ENCODE measurements at places on chromosomes 7 and 10.
A peak's percentile ranks its signal among the peaks of the same experiment; 100 is the strongest.

GRCh38 chr10:119754085-119754484, 28.2 kb downstream of the INPP5F start:
- DNase-seq = no peak
- H3K4me1 ChIP-seq = no peaks in the 10 kb centered on the region
- H3K36me3 ChIP-seq = no peaks in the 10 kb centered on the region
- no peaks in the 10 kb centered on the region for H3K27me3 ChIP-seq
- H3K27ac ChIP-seq = no peak overlapping the region

DNA sequence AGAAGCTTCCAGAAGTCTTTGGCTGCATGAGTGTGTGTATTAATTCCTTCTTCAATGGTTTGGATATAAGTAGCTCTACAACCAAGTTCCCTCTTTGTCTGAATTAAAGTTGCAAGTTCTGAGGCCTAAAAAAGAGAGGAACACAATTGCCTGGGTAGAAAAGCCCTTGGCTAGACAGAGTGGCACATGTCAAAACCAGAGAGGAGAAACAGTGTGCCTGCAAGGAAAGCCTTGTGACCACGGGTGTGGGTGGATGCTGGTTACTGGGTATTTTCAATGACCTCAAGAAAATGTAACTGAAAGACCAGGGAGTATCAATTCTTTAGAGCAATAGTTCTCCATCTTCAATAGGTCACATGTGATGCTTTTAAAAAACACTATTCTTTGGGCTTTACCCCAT, 148.3 kb downstream of the SVIL start:
- H3K27me3 ChIP-seq = no peaks in the 10 kb centered on the region
- DNase-seq = peak; percentile 44
- no peak overlapping the region for H3K27ac ChIP-seq

GRCh38 chr7:81327468-81328266, 408.8 kb upstream of the SEMA3C start:
- no peak for DNase-seq
- H3K4me1 ChIP-seq = no peaks in the 10 kb centered on the region
- no peaks in the 10 kb centered on the region for H3K36me3 ChIP-seq
- H3K4me3 ChIP-seq = no peak overlapping the region
- no peaks in the 10 kb centered on the region for H3K27me3 ChIP-seq

DNA sequence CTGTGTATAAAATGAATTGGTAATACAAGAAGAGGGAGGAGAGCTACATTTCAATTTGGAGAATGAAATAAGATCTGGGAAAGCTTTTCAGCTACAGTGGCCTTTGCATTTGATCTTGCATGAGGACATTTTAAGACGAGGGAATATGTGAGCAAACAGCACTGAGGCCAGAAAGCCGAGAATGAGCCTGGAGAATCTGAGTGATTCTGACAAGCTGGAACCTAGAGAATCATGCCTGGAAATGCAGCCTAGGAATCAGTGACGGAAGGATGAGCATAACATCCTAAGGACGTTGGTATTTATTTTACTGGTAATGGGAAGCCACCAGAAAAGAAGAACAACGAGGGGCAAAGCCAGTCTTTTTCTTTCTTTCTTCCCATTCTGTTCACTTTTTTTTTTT, 44.3 kb downstream of the ARL5B start:
- no peak overlapping the region for H3K27ac ChIP-seq
- no peak overlapping the region for H3K4me3 ChIP-seq
- no peaks in the 10 kb centered on the region for H3K27me3 ChIP-seq
- H3K4me1 ChIP-seq = no peaks in the 10 kb centered on the region
- no peak for DNase-seq

DNA sequence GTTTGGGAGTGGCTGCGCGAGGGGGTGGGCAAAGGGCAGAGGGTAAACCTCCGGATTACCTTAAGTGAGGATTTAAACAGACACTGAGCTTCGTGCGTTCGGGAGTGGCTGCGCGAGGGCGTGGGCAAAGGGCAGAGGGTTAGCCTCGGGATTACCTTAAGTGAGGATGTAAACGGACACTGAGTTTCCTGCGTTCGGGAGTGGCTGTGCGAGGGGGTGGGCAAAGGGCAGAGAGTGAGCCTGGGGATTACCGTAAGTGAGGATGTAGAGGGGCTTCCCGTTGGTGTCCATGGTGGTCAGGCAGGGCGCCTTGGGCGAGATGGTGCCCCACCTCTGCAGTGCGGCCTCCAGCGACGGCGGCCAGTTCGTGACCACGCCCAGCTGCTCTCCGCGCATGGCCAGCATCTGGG, 275.8 kb downstream of the DIP2C start:
- no peaks in the 10 kb centered on the region for H3K4me1 ChIP-seq
- no peak overlapping the region for H3K4me3 ChIP-seq
- H3K27ac ChIP-seq = no peak overlapping the region
- H3K27me3 ChIP-seq = no peaks in the 10 kb centered on the region

GRCh38 chr7:4109481-4110110, 572.5 kb upstream of the FOXK1 start:
- no peak for DNase-seq
- H3K27ac ChIP-seq = no peak overlapping the region
- no peak overlapping the region for H3K4me3 ChIP-seq
- H3K36me3 ChIP-seq = no peaks in the 10 kb centered on the region
- H3K4me1 ChIP-seq = no peaks in the 10 kb centered on the region
- no peaks in the 10 kb centered on the region for H3K27me3 ChIP-seq

- H3K36me3 ChIP-seq = no peaks in the 10 kb centered on the region
- no peak overlapping the region for H3K27ac ChIP-seq
- no peaks in the 10 kb centered on the region for H3K4me1 ChIP-seq
- DNase-seq = no peak
- no peaks in the 10 kb centered on the region for H3K27me3 ChIP-seq
Measured at GRCh38 chr10:115417585-115418265, 324.6 kb downstream of the ATRNL1 start.

- no peaks in the 10 kb centered on the region for H3K4me1 ChIP-seq
- H3K4me3 ChIP-seq = no peak overlapping the region
- DNase-seq = no peak
- no peaks in the 10 kb centered on the region for H3K36me3 ChIP-seq
Measured at GRCh38 chr10:29039091-29039490, 249.8 kb upstream of the LYZL1 start.

- no peaks in the 10 kb centered on the region for H3K4me1 ChIP-seq
- peak; percentile 40 for DNase-seq
- no peaks in the 10 kb centered on the region for H3K36me3 ChIP-seq
- H3K27me3 ChIP-seq = no peaks in the 10 kb centered on the region
- no peak overlapping the region for H3K27ac ChIP-seq
- no peak overlapping the region for H3K4me3 ChIP-seq
Measured at GRCh38 chr10:86085136-86085535, 281.5 kb downstream of the GRID1 start.

DNA sequence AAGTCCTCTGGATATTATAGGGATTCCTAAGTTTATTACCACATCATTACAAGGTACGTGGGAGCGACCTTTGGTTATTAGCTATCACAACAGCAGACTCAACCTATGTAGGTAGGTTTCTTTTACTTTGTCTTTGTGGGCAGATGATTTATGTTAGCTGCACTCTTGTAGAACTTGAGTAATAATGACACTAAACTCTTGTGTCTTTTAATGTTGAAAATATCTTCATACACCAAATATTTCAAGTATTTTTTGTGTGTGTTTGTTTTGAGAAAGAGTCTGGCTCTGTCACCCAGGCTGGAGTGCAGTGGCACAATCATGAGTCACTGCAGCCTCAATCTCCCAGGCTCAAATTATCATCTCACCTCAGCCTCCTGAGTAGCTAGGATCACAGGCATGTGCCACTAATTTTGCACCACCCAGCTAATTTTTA, 19.2 kb upstream of the SUPV3L1 start:
- no peak overlapping the region for H3K4me3 ChIP-seq
- DNase-seq = no peak
- H3K36me3 ChIP-seq = no peaks in the 10 kb centered on the region
- no peak overlapping the region for H3K27ac ChIP-seq

GRCh38 chr10:86102451-86102850, 264.1 kb downstream of the GRID1 start:
- H3K27ac ChIP-seq = no peak overlapping the region
- no peaks in the 10 kb centered on the region for H3K4me1 ChIP-seq
- no peaks in the 10 kb centered on the region for H3K27me3 ChIP-seq
- DNase-seq = peak; percentile 78
- no peaks in the 10 kb centered on the region for H3K36me3 ChIP-seq

DNA sequence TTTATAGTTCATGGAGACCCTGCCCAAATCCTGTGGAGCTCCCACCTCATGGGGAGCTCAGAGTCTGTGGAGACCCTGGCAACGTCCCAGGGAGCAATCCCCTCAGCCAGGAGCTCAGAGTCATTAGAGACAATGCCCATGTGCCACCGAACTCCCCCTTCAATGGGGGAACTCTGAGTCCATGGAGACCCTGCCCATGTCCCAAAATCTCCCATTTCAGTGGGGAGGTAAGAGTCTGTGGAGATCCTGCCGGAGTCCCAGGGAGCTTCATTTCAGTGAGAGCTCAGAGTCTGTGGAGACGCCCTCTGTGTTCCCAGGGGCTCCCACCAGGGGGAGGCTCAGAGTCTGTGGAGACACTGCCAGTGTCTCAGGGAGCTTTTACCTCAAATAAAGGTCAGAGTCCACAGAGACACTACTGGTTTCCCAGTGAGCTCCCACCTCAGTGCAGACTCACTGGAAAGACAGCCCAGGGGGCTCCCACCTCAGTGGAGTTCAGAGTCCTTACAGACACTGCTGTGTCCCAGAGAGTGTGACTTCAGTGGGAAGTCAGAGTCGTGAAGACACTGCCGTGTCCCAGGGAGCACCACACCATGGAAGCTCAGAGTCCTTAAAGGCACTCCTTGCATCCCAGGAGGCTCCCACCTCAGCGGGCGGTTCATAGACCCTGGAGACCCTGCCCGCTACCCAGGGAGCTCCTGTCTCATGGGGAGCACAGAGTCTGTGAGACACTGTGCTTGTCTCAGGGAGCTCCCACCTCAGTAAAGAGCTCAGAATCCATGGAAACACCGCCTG, 5.0 kb downstream of the MYO1G start:
- peaks cover 1% of the 10 kb centered on the region for H3K4me1 ChIP-seq
- H3K4me3 ChIP-seq = no peak overlapping the region
- no peaks in the 10 kb centered on the region for H3K36me3 ChIP-seq
- DNase-seq = no peak

DNA sequence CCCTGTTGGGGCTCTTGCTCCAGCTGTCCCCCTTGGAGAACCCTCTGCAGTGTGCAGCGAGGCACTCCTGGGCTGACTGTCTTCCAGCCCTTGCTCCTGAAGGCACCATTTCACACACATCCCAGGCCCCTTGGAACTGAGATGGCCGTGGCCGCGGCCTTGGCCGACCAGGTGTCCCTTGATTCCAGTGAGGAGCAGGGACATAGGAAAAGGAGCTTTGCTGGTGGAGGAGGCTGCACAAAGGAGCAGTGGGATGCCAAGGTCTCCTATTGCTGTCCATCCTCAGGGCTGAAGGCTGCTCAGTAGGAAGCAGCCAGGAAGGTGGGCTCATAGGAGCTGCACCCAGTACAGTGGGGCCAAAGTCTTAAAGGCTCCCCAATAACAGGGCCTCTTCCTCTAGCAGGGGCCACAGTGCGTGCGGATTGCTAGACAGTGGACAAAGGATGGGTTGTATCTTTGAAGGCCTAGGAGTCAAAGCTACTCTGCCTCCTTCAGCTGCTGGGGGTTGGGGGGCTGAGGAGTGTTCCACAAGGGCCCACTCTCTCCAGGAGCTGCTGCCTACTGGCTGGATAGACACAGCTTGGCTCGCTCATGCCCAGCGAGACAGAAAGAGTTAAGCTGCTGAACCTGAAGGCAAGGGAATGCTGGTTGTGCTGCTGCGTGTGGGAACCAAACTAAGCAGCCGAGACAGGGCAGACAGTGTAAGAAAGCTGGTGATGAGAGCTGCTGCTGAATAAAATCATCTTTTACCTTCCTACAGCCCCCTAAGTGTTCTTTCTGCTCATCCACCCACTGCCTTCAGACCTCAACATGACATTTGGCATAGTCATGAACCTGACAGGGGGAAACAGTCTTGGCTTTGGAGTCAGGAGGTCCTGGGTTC, 891.9 kb upstream of the ZNF722 start:
- no peak overlapping the region for H3K4me3 ChIP-seq
- DNase-seq = no peak
- H3K36me3 ChIP-seq = no peaks in the 10 kb centered on the region
- H3K27ac ChIP-seq = no peak overlapping the region
- H3K4me1 ChIP-seq = no peaks in the 10 kb centered on the region

- no peaks in the 10 kb centered on the region for H3K4me1 ChIP-seq
- H3K4me3 ChIP-seq = no peak overlapping the region
- no peaks in the 10 kb centered on the region for H3K27me3 ChIP-seq
- H3K27ac ChIP-seq = no peak overlapping the region
Measured at GRCh38 chr7:13952921-13953320, 36.5 kb downstream of the ETV1 start.

GRCh38 chr7:156918635-156919034, 25.7 kb upstream of the LMBR1 start:
- no peaks in the 10 kb centered on the region for H3K27me3 ChIP-seq
- no peaks in the 10 kb centered on the region for H3K4me1 ChIP-seq
- H3K27ac ChIP-seq = no peak overlapping the region
- no peak for DNase-seq
- no peaks in the 10 kb centered on the region for H3K36me3 ChIP-seq

DNA sequence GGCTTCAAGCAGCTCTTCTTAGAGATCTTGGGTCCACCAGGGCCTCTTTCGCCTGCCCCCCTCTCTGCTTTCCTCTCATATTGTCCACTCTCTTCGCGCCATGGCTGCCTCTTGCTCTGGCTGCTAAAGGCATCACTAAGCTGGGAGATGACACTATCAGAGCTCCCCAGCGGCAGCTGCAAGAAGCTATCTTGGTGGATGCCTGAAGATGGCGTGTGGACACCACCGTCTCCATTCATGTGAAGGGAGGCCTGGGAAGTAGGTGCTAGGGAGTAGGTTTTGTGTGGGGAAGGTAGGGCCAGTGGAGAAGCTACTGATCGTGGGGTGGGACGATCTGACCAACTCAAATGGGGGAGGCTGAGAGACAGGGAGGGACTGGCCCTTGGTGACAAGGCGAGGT, 45.9 kb upstream of the PDLIM1 start:
- peak overlapping the region; percentile 20 for H3K27ac ChIP-seq
- peaks cover 26% of the 10 kb centered on the region for H3K4me1 ChIP-seq
- no peaks in the 10 kb centered on the region for H3K36me3 ChIP-seq
- no peak for DNase-seq
- no peaks in the 10 kb centered on the region for H3K27me3 ChIP-seq
- H3K4me3 ChIP-seq = no peak overlapping the region

- H3K27ac ChIP-seq = no peak overlapping the region
- H3K27me3 ChIP-seq = no peaks in the 10 kb centered on the region
- DNase-seq = no peak
- H3K36me3 ChIP-seq = no peaks in the 10 kb centered on the region
- H3K4me3 ChIP-seq = no peak overlapping the region
Measured at GRCh38 chr7:150382123-150382843, 3.2 kb downstream of the ZNF775 start.

DNA sequence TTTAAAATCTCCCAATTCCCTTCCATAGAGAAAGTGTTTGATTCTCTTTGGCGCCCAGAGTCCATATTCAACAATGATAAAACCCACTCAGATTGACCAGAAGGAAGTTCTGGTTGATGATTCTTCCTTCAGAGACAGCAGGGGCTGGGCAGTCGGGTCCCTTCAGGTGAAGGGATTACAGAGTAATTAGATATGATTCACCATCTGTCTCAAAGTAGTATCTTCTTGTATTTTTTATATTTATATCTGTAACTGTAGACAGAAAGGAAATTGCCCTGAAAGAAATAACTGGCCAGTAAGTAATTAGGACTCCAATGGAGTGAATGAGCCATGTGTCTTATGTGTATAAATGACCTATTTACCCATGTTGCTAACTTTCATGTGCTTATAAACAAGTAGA, 156.0 kb downstream of the PLCE1 start:
- H3K27me3 ChIP-seq = no peaks in the 10 kb centered on the region
- no peaks in the 10 kb centered on the region for H3K4me1 ChIP-seq
- no peak overlapping the region for H3K4me3 ChIP-seq
- H3K36me3 ChIP-seq = no peaks in the 10 kb centered on the region
- no peak overlapping the region for H3K27ac ChIP-seq

Measured in vagina (tissue), 2 donors.